Activated gamma-delta T cell treated with Interleukin-2 at 50 U/mL for 16 hours (primary cell): ENCODE measurements at places on chromosomes 1 and 21.

- DNase-seq = no peak
Observed at GRCh38 chr1:35564884-35565741, 7.5 kb downstream of the NCDN start.

GRCh38 chr1:116753312-116753711 is 918 bp upstream of the CD2 start:
- no peak for DNase-seq

- no peak for DNase-seq
Observed at GRCh38 chr21:36917471-36918158, 48.9 kb downstream of the HLCS start.

DNA sequence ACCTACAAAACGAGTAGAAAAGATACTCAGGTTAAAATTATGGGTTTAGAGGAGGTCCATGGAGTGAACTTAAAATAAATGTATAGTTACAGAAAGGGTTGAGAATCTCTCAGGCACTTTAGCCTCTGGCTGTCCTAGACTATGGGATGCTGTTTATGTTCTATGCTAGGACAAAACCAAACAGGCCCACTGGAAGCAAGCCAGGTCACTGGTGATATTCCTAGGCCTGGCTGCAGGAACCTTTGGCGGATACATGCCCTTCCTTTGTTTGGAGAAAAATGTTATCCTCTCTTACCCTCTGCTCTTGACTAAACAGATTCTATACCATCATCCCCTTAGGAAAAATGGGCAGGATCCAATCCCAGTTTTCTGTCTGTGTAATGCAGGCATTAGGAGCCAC is 90.7 kb upstream of the DUSP10 start:
- DNase-seq = no peak

DNA sequence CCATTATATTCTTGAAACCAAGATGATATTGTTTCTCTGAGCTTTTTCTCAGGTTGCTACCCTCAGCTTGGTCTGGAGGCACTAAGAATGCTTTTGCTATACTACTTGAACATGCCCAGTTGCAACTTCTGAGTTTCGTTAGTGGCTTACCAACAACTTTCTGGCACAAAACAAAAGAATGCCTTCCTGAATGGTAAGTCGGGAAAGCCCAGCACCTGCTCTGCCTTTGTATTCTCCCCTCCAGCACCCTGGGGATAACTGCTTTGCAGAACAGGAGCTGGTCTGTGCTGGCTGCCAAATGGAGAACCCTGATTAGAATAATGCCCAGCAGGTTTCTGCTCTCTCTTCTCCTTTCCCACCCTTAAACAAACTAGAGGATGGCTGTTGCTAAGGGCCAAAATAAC is 149.3 kb downstream of the TGFB2 start:
- no peak for DNase-seq

DNA sequence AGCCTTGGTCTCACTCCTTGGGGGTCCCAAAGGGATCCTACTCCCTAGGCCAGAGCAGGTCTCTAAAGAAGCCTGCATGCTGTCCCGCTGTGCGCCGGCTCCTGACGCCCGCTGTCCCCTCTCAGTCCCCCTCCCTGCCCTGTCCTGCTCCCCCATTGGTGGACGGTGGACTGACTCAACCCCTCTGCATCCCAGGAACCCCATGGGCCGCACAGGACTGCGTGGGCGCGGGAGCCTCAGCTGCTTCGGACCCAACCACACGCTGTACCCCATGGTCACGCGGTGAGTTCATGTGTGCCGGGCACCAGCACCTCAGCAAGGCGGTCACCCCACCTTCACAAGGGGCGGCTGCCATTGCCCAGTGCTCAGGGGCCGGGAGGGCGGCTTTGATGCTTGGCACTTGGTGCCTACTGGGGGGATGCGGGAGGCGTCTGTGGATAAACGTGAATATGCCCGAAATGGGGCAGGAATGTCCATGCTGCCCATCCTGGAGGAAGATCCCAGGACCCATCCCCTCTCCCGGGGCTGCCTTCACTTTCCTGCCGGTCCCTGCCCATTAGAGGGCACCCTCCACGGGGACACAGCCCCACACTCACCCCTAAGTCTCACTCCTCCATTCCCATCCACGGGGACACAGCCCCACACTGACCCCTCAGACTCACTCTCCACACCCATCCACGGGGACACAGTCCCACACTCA is 20.2 kb upstream of the LRRC3 start:
- DNase-seq = no peak

DNA sequence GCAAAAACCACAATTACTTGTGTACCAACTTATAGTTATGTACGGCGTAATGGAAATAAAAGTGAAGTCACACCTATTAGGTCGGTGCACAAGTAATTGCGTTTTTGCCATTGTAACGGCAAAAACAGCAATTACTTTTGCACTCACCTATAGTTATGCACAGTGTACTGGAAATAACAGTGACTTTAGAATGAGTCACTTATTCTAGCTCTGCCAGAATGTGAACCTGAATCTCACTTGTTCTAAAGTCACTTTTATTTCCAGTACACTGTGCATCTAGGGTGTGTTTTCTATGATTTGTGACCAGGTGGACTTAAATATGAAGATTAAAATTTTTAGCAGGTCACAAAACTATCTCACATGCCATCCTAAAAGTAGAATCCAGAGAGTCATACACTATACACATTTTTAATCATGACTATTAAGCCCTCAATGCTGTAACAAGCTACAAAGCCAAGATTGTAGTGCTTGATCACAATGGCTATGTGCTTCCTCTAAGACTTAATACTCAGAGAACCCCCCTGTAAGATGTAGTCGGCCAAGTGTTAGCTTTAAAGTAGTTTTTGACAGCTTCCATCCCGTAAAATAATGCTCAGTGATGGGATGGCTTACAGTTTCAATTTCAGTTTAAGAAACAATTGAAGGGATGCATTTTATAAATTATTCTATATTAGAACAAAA is 218.8 kb downstream of the NEGR1 start:
- DNase-seq = no peak
